ENCODE measurements at places on chromosomes 6 and 20.
A peak's percentile ranks its signal among the peaks of the same experiment; 100 is the strongest.

DNA sequence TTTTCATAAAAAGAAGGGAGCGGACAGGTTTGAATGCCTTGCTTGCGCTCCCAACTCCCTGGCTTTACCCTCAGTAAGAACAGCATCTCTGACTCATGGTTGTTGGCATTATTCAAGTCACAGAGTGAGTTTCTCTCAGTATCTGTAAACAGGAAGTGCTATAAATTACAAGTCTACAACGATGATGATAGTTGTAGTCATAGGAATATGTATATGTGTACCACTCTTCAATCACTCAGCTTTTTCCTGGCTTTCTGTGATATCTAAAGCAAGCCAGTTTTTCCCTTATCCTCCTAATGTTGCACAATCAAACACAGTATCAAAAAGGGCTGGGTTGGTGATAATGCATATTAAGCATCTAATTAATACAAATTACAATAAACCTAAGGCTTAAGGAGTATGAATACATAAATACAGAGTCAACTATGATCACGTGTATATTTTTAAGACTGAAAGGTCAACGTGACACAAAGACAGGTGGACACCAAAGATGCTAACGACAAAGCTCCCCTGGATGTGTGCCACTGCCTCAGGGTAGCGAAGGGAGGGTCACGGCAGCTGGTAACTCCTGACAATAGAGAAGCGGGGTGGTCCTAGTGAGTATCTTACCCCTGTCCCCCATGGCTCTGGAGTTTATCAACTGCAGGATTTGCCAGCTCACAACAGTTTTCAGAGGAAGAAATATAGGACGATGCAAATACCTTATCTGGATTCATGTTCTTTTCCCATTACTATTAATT is 202.8 kb downstream of the BTBD9 start:
- DNase-seq, result no peak

DNA sequence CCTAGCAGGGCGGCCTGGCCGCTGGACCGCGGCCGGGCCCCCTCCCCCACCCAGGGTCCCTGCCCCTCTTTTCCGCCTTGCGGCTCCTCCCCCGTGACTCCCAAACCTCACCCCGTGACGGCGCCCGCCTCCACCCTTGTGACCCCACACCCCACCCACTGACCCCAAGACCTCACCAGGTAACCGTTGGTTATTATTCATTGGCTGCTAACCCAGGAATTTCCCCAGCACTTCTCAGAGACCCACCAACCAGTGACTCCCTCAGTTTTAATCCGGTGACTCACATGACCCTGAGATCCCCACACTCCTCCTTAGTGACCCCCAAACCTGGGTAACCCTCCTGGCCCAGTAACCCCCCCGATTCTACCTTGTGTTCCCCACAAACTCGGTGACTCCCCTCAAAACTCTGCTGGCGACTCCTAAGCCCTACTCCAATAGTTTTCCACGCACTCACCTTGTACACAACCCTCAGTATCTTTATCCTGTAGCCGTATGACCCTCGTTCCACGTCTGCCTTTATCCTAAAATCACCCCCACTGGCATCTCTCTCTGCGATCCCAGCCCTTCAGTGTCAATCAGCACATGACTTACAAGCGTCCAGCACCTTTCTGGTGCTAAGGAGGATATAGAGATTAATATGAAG is 534 bp downstream of the ZNF76 start:
- peak; percentile 73 for DNase-seq

DNA sequence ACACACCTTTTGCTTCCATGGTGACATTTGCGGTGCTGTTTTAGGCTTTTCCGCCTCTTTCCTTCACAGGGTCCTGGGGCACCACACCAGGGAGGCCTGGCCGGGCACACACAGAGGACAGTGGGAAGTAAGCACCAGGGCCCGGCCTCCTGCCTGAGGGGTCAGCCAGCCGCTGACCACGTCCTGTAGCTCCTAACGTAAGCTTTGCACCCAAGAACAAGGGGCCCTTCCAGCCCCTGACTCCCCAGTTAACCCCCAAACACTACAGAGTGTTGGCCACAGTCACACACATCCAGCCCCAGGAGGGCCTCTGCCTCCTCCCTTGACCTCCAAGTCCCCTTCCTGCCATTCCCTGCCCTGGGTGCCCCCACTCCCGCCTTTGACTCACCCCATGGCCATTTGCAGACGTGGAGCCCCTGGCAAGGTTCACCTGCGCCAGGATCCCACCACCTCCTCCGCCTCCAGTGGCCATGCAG is 54.7 kb downstream of the YTHDF1 start:
- DNase-seq, result no peak

DNA sequence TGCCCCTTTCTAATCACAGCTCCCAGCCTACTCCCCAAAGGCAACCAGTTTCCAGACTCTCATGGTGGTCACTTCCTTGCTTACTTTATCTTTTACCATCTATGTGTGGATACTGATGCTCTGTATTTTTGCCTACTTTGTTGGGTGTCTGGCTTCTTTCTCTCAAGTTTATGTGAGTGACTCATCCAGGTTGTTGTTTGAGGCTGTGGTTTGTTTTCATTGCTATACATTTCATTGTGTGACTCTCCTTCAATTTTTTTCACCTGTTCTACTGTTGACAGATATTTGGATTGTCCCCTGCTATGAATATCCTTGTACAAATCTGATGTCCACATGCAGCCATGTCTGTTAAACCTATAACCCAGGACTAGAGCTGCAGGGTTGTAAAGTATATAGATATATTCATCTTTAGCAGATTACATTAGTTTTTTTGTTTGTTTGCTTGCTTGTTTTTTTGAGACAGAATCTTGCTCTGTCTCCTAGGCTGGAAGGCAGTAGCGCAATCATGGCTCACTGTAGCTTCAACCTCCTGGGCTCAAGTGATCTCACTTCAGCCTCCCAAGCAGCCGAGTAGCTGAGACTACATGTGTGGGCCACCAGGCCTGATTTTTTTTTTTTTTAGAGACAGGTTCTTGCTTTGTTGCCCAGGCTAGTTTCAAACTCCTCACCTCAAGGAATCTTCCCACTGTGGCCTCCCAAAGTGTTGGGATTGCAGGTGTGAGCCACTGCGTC is 72.9 kb upstream of the EEF1E1 start:
- DNase-seq, result no peak

GRCh38 chr6:105587349-105588122 is 184.7 kb upstream of the PREP start:
- no peak for DNase-seq

DNA sequence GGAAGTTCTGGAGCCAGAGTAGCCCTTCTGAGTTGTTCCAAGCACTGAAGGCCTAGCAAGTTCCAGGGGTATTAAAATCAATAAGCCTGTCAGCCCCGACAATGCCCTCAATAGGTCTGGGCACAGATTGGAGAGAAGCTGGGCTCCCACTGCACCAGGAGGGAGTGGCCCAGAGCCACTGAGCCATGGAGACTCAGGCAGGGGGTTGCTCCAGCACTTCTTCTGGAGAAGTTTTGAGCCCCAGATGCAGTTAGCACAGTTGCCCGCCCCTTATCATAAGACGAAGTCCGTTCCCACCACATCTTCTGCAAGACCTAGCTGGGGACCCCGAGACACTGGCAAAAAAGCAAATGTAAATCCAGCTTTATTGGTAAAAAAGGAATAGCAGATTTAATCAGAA is 13.0 kb downstream of the DEFB132 start:
- no peak for DNase-seq

DNA sequence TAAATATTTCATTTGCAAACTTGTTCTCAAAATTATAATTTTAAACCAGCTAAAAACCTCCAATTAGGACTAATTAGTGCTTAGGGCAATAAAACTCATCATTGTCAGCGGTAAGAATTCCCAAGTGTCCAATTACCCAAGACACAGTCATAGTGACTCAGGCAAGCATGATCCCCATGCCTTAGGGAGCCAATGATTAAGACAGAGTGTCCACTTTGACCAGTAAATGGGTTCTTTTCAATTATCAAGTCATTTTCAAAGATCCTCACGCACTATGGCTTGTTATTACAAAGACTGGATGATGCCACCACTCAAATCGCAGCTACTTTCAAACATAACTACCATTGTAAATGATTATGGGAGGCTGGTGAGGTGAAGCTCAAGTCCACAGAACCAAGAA is 114.0 kb downstream of the BFSP1 start:
- DNase-seq, result no peak
